ENCODE measurements at places on chromosomes 4 and X.

- DNase-seq = no peak
Measured at GRCh38 chr4:148795156-148795864, 353.1 kb upstream of the NR3C2 start.

- DNase-seq = no peak
Measured at GRCh38 chr4:89876548-89876947, 18.1 kb upstream of the MMRN1 start.

- DNase-seq = no peak
Measured at GRCh38 chr4:78410676-78411075, 140.9 kb upstream of the ANXA3 start.

DNA sequence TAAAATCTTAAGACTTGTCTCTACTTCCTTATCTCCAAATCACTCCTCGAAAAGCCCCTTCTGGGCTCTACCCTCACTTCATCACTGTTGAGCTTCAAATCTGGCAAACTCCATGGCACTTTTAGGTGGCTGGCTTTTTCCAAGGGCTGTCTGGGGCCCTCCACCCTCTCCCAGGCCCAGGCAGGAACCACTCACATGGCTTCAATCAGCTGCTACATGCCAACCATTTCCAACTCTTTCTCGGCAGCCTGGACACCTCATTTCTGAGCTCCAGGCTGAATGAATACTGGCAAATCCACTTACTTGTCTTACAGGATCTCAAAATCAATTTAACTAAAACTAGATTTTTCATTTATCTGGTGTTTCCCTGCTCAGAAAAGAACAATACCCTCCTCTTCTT, 22.0 kb downstream of the USP46 start:
- no peak for DNase-seq

DNA sequence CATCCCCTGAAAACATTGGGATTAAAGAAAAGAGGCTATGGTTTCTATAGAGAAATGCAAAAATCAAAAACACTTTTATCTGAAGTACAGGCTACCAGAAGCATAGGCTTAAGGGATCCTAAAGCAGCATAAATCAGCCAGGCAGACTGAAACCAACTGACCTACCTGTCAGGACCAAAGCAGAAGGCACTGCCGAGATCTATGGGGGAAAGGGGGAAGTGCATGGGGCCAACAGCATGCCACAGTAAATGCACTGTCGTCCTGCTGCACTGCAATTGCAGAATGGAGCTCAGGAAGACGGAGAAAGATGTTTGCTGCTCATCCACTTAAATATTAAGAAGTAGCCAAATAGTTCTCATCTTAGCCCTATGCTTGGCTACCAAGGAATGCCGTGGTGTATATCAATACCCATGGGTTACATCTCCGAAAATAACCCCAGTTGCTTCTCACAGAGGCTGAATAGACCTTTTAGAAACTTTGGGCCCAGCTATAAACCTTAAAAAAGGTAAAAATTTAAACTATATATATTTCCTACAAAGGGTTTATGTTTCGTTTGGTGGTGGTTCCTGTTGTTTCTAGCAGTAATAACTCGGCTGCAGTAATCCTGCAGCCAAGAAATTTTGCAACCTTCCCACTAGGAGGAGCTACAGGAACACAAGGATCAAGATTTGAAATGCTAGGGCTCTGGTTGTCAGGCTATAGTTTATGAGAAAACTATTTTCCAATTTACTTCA, 312.2 kb upstream of the DIAPH2 start:
- no peak for DNase-seq

DNA sequence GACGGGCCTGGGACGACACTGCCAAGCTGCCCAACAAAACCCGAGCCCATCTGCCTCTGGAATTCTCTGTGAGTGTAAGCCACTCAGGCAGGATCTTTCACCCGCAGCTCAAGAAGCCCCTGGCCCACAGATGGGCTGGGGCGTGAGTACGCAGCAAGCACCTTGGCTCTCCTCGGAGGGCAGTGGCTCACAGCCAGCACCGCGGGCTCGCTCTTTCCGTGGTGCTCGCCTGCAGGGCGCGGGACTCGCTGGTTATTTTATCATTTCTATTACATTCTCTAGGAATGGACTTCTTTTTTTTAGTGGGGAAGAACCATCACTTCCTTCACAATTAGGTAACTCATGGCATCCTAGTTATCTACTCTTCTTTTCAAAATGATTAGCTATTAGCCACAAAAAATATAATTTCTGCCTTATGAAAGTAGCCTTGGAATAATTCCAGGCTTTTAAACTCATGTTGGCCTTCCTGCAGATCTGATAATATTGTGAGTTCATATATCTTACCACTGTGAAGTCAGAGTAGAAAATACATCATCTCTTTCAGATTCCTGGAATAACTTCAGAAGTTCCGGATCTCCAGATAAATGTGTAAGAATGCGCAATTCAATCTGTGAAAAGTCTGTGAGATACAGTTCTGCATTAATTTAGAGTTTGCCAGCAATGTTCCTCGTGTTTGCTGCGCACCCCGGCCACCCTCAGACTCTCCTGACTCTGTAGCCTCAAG, 68.6 kb downstream of the NAT8L start:
- DNase-seq = no peak

GRCh38 chr4:15361529-15361928, 66.3 kb upstream of the C1QTNF7 start:
- DNase-seq = no peak

- no peak for DNase-seq
Measured at GRCh38 chr4:39525822-39526690, 1.2 kb downstream of the UGDH start.

- DNase-seq = no peak
Measured at GRCh38 chr4:86261636-86262035, 98.2 kb downstream of the MAPK10 start.

DNA sequence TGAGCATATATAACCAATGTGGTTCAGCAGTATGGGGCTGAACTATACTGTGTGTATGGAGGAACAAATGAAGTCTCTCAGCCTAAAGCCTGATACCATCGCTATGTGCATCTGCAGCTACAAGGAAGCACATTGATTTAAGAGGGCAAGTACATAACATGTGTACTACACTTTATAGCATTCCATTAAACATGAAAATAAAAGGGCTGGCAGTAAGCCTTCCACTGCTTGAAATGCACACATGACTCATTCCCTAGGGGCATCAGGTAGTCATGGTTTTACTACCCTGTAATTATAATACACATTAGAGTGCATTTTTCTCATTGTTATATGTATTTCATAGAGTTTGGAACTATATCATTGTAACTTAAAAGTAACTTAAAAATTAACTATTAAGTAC, 51.2 kb downstream of the SMARCA1 start:
- no peak for DNase-seq

DNA sequence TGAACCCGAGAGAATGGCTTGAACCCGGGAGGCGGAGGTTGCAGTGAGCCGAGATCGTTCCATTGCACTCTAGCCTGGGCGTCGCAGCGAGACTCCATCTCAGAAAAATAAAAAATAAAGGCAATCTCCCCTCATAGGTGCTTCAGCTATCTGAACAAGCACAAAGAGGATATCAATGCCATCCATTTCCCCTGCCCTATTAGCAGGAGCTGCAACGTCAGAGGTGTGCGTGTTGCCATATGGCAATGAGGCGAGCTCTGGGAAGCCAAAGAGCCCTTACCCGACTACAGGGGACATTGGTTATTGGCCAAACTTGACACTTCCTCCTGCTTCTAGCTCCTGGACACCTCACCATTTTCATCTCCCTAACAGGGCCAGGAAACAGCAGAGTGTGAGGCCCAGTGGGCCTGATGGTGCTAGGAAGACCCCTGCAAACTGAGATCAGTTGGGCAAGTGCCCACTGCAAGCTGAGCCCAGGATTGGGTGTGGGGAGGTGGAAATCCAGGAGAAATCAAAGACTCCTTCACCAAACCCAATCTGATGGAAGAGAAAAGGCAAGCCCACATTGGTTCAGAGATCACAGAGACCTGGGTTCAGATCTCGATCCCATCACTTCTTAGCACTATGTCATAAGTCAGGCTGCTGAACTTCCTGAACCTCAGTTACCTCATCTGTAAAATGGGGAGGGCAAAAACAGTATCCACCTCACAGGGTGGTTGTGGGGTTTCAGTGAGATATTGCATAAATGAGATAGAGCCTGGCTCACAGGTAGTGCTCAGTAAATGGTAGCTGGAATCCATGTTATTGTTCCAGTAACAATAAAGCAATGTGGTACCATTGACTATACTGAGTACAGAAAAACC, 21.2 kb downstream of the SLC25A5 start:
- no peak for DNase-seq

DNA sequence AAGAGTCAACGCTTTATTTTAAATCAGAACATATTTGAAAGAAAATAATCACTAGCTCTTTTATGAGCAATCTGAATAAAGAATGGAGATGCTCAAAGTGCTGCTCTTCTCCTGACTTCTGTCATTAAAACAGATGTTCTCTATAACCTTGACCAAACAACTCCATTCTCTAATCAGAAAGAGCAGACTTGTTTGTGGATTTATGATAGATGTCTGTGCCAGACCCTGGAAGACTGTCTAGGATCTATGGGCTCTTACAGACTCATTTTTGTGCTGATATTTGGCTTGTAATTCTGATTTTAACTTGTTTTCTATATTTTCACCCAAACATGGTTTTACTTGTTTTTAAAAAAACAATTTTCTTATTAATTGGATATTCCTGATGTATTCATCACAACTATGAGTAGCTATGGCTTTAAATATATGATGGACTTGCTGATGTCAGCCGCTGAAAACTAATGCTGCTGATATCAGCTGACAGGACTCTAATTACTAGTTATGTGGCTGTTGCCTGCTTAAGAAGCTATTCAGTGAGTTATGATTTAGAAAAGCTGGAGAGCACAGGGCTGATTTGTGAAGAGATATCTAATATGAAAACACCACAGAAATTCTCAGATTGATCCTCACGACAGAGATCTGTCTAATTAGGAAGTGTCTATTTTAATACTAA, 31.6 kb upstream of the MAML3 start:
- DNase-seq = no peak

- no peak for DNase-seq
Measured at GRCh38 chr4:187075514-187075913, 351.9 kb upstream of the FAT1 start.

GRCh38 chr4:144411700-144412099, 234.3 kb upstream of the HHIP start:
- no peak for DNase-seq

DNA sequence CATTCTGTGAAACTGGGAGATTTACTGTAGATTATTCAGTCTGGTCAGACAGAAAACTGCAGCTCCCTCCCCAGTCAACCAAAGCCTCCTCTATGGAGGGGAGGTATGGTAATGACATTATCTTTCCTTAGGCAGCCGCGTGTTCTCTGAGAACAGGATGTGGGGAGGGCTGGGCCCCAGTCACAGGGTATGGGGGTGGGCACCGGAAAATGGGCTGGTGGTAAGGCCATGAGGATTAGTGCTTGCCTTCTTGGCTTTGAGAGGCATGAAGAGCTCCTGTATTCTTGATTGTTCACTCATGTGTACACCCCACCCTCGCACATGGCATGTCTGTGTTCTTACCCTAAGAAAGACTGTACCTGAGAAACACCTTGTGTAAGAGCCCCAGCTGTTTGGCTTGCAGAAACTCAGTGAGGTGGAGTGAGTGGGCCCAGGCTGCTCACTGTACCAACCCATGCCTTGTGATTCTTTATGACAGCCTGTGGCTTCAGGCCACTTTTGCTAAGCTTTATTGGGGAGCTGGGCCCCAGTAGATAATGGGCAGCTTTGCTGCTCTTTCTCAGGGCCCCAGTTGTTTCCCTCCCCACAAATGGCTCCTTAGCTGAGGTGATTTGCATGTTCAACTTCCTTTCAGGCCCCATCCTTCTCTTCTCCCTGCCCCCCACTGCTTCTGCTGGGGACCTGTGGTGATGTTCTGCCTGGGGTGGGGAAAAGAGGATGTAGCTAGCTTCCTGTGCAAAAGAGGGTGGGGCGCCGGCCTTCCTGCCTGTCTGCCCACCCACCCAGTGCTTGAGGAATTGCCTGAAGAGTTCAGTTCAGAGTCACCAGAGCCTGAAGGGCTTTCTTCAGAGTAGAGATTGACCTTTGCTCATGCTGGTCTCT, 30.7 kb downstream of the MSN start:
- peak; percentile 76 for DNase-seq

GRCh38 chr4:25889589-25890503, 24.2 kb upstream of the SMIM20 start:
- DNase-seq = no peak

DNA sequence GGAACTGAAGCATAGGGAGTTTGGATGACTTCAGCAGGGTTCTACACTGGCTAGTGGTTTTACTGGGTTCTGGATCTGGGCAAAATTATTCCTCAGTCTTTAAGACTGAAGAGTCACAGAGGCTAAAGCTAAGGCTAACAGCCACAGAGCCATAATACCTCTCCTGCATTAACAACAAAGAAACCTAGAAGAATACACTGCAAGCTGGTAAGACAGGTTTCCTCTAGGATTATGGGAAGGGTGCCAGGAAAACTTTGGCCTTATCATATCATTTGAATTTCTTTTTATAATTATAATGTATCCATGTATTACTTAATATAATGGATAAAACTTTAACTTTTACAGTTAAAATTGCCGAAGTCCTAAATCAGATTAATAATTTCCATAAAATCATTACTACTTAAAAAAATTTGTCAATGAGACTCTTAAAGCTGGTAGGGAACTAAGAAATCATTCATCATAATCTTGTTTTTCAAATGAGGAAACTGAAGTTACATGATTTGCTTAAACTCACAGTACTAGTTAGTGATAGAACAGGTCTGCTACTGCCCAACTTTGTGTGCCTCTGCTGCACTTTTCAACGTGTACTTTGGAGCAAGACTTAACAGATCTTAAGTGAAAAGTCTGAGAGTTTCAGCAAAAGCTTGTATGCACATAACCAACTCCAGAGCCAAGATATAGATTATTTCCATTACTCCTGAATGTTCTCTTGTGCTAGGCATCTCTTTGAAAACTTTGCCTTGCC, 24.2 kb upstream of the PGRMC2 start:
- no peak for DNase-seq
